ENCODE measurements at places on chromosomes 7 and 10.
A peak's percentile ranks its signal among the peaks of the same experiment; 100 is the strongest.

GRCh38 chr10:1465418-1465911 lies 271.9 kb downstream of the ADARB2 start:
- DNase-seq: no peak

GRCh38 chr10:8361510-8361844 lies 307.0 kb downstream of the GATA3 start:
- DNase-seq: no peak

DNA sequence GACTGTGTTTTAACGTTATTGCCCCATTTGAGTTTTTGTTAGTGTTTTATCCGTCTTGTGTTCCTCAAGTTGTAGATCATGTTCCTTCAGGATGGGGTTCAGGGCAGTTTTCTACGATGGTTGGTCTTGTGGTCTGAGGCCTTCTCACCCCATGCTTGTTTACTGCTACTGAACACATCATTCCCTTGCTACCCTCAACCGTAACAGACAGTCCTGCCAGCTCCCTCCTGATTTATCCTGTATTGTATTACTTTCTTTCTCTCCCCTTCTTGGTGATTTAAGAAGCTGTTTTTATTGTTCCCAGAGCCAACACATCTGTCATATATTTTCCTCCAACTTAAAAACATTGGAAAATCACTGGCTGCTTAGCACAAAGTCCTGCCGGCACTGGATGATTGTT lies 719.8 kb downstream of the INHBA start:
- no peak for DNase-seq

- DNase-seq: no peak
Observed at GRCh38 chr7:40885503-40885902, 750.7 kb downstream of the SUGCT start.

DNA sequence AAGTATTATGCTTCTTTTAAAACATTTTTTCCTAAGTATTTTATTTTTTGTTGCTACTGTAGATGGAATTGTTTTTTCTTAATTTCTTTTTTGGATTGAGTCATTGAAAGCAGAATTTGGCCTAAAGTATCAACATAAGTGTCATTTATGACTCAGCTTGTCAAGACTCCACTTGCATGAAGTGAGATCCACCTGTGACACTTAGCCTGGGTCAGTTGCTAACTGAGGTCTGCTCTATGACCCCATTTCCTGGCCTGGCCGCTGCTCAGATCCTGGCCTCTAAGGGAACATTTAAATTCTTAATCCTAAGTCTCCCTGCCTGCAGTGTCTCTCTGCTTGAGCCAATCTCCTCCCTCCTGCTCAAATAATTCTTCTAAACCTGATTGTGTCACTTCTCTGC lies 35.5 kb downstream of the TMEM270 start:
- DNase-seq: no peak

GRCh38 chr10:47405857-47406547 lies 21.9 kb upstream of the ZNF488 start:
- DNase-seq: no peak

DNA sequence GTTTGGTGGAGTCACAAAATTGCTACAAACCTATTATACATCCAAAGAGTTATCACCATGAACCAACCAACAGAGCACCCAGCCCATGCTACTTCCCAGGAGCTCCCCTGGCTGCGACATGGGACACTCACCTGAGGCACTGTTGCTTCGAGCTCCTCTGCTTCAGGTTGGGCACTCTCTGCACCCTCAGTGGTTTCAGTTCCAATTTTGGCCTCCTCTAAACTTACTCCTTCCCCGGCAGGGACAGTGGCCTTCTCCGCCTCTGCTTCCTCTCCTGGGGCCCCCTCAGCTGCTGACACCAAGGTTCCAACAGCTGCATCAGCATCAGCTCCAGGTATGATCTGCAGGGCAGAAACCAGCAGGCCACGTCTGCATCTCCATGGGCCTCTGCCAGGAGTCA lies 120.4 kb upstream of the TARP start:
- no peak for DNase-seq

GRCh38 chr7:133556048-133556447 lies 303.2 kb downstream of the EXOC4 start:
- no peak for DNase-seq

- DNase-seq: no peak
Observed at GRCh38 chr7:130912082-130912861, 178.3 kb upstream of the KLF14 start.

DNA sequence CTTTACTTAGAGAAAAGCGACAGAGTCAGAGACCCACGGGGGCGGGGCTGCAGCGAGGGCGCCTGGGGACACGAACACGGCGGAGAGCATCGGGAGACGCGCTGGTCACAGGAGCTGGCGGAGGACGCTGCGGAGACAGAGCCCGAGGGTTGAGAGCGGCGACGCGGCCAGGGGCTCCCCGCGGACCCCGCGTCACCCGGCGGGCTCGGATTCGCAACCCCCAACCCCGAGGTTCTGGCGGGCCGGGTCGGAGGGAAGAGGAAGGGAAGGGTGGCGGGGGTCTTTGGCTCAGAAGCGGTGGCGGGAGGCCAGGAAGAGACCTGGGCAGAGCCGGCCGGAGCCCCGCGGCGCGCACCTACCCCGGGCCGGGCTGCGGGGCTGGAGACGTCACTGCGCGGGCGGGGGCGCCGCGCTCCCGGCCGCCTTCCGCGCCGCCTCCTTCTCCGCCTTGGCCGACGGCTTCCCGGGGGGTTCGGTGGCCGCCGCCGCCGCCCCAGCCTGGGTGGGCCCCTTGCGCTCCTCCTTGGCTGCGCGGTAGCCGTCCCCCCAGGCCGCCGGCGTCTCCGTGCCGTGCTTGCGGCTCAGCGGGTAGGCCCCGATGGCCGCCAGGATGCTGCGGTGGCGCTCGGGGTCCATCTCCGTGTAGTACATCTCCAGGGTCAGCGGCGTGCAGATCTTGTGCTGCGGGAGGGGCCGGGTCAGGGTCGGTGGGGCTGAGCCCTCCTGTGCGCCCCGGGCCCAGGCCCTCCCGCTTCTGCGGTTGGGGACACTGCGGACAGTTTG lies 11.1 kb downstream of the CALY start:
- DNase-seq: no peak

- peak; percentile 29 for DNase-seq
Observed at GRCh38 chr10:6416892-6417512, 163.1 kb downstream of the PRKCQ start.

DNA sequence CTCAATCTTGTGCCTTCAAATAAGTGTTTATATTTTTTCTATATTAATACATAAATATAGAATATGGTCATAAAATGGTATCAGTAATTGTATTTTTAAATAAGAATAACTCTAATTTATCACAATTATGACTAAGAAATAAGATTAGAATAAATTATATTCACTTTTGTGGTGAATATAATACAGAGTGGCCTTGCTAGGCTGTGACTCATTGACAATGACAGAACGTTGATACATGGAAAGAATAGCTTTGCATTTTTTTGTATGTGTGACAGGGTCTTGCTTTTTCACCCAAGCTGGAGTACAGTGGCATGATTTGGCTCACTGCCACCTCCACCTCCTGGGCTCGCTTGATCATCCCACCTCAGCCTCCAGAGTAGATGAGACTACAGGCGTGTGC lies 47.8 kb upstream of the PCLO start:
- DNase-seq: no peak

DNA sequence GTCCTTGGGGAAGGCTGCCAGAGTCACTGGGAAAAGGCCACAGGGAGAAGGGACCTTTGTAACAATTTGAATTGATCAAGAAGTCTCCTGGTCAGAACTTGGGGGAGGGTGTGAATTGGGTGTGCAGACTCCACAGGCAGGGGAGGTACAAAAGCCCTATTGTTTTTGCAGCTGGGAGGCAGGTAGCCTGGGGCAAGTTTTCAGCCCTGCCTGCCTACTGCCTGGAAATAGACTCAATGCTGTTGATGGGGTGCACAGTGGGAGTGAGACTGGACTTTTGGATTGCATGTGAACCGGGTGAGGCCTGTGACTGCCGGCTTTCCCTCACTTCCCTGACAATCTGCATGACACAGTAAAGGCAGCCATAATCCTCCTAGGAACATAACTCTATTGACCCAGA lies 947.0 kb downstream of the REEP3 start:
- no peak for DNase-seq

GRCh38 chr10:78707745-78708144 lies 361.0 kb upstream of the ZMIZ1 start:
- DNase-seq: no peak

GRCh38 chr10:80158598-80159127 lies 26.1 kb downstream of the PLAC9 start:
- DNase-seq: no peak

DNA sequence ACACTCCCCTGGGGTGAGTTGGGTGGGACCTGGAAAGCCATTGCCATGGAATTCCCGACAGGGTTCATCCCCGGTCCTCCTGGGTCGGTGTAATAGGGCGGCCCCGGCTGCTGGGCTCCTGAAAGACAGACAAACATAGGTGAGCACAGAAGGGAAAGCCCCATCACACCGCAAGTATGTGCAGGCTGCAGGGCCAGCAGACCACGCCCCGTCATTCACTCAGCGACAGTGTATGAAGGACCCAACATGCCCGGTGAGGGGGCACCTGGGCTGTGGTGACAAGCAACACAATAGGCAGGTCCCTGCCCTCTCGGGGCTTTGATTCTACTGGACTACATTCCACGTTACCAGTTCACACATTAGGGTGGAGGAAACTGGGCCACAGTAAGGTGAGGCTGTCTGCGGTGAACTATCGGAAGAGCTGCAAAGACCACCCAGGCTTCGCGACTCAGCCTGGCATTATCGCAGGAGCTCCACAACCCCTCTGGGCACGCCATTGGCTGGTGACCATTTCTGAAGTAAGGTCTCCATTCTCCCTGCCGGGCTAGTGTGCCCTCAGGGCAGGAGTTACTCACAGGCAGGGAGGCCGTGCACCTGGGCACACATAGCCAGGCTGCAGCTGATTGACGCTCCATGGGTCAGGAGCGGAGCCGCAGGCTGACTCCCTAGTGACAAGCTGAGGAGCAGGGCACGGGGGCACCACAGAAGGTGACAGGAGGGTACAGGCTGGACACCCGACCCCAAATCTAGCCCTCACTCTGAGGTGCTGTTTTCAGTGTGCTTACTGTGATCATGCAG lies 99.2 kb downstream of the VOPP1 start:
- DNase-seq: no peak

GRCh38 chr7:45451342-45452035 lies 122.7 kb upstream of the ADCY1 start:
- DNase-seq: no peak

DNA sequence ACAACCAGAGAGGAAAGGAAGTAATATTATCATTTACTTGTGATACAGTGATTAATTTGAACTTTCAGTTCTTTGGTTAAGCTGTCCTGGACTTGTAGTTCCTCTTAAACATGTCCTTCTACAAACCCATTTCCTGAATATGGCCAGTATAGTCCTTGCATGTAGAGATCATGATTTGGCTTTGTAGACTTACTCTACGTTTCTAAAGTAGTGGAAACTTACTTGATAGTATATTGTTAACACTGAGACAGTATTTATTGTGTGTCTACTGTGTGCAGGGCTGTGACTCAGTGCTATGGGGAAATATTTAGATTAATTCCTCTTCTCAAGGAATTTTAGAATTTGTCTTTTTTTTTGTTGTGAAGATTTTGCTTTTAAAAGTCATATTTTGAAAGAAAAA lies 109.5 kb downstream of the NRF1 start:
- DNase-seq: no peak

DNA sequence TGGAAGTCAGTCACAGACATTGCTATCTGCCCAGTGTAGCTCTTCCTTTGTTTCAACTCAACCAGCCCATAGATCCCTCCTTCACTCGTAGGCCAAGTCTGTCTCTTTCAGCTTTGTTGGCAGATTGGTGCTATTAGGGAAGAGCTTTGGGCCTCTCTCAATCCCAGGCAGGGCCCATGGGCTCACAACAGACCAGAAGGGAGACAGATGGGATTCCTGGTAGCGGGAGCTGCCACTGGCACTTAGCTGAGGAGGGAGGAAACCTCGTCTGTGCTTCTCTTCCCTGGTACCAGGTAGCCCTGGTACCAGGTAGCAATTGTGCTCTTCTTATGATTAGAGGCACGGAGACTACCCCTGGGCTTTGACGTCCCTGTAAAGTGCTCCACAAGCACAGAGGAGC lies 592.0 kb downstream of the TYW1 start:
- no peak for DNase-seq

DNA sequence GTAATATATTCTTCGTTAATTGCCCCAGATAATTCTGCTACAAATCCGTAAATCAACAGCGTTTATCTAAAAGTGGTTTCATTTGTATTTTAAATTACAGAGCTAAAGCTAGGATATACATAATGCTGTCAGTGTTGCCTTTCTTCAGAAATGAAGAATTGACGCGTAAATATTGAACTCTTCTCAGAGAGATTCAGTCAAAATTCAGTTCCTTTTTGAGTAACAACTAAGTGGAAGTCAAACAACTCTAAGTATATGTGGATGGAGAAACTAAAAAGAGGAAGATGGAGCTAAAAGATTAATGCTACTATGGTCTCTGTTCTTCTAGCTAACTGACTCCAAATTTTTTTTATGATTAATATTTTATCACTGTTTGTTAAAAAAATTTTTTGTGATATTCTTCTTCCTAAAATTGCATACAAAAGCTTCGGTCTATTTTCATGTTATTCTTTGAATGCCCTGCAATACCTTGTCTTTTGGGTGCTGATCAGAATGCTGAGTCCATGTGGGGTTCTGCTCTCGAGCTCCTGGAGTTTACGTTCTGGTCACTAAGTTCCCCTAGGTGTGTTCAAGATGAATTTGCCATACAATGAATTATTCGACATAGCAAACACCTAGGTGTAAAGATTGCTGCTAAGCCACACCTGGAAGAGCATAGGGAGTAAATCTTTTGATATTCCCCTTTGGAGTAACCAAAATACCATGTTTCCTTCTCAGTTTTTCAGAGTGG lies 20.7 kb downstream of the MDFIC start:
- no peak for DNase-seq

DNA sequence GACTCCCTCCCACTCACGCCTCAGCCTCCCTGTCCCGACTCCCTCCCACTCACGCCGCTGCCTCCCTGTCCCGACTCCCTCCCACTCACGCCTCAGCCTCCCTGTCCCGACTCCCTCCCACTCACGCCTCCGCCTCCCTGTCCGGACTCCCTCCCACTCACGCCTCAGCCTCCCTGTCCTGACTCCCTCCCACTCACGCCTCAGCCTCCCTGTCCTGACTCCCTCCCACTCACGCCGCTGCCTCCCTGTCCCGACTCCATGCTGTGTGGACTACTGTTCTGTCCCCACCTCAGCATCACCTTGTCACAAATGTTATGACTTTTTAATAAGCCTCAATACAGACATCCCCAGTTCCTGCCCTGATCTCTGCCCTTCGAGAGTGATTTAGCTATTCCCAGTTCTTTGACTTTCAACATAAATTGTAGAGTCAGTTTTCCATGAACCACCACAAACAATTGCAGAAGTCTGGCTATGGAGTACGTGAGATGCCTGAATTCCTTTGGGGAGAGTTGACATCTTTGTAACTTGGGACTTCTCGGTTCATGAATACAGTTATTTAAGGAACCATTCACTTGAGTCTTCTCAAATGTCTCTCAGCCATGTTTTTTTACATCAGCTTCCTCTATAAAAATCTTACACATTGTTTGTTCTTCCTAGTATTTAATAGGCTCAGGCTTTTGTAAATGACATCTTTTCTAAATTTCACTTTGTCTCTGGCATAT lies 71.9 kb downstream of the FOXL3 start:
- no peak for DNase-seq

- DNase-seq: no peak
Observed at GRCh38 chr10:70903262-70903921, 15.0 kb upstream of the PCBD1 start.

GRCh38 chr10:131475803-131476202 lies 164.3 kb upstream of the TCERG1L start:
- no peak for DNase-seq

GRCh38 chr7:19377611-19378344 lies 232.6 kb upstream of the FERD3L start:
- DNase-seq: no peak

GRCh38 chr7:90717296-90718060 lies 121.4 kb downstream of the CDK14 start:
- no peak for DNase-seq

- no peak for DNase-seq
Observed at GRCh38 chr7:14446829-14447228, 455.7 kb downstream of the DGKB start.
